ENCODE measurements at places on chromosomes 1 and 21.

DNA sequence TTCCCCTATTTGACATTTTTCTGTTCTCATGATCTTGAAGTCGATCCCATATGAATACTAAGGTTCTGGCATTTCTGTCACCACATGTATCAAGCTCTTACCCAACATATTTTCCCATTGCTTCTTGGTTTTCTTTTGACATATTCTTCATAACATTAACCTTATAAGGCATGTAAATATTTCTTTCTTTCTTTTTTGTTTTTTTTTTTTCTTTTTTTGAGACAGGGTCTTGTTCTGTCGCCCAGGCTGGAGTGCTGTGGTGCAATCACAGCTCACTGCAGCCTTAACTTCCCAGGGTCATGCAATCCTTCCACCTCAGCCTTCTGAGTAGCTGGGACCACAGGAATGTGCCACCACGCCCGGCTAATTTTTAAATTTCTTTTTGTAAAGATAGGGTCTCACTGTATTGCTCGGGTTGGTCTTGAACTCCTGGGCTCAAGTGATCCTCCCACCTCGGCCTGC, 33.1 kb upstream of the ERRFI1 start:
- DNase-seq, result no peak

GRCh38 chr1:156627313-156627880, 8.2 kb downstream of the HAPLN2 start:
- peak; percentile 15 for DNase-seq

DNA sequence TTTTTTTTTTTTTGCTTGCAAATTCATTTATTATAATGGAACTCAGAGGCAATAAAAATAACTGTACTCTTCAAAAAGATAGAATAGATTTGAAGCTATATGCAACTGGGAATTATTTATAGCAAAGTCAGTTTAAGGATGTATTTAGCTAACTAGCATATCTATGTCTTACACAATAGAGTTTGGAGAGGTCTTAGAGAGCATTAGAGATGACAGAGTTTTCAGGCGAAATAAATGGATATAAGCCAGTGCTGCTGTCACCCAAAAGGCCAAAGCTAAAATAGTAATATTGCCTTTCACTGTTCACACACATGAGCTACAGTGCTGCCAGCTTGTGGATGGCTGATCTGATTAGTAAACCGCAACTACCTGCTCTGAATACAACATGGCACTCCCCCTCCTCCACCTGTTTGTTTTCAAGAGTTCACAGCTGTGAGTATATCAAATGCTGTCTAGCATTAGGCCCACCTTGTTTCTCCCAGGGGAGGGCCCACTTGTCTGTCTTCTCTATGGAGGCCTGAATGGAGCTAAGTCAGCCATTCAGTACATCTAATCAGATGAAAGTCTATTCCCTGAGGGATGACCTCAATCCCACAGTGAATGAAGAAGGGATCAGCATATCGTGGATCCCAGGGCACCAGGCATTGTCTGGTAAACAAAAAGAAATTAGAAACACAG, 25.2 kb upstream of the SSX2IP start:
- DNase-seq, result no peak

- DNase-seq, result no peak
Observed at GRCh38 chr1:77347646-77348045, 65.8 kb downstream of the AK5 start.

GRCh38 chr1:61436016-61436415, 288.9 kb downstream of the TM2D1 start:
- DNase-seq, result no peak

GRCh38 chr1:236724506-236724905, 38.2 kb downstream of the ACTN2 start:
- no peak for DNase-seq

- no peak for DNase-seq
Observed at GRCh38 chr1:31624309-31624708, 6.8 kb downstream of the HCRTR1 start.

- peak; percentile 55 for DNase-seq
Observed at GRCh38 chr21:42746593-42747275, 93.3 kb downstream of the PDE9A start.

GRCh38 chr1:172185211-172185610, 235.3 kb upstream of the C1orf105 start:
- DNase-seq, result no peak

GRCh38 chr1:172775606-172776005, 116.7 kb downstream of the FASLG start:
- DNase-seq, result no peak

DNA sequence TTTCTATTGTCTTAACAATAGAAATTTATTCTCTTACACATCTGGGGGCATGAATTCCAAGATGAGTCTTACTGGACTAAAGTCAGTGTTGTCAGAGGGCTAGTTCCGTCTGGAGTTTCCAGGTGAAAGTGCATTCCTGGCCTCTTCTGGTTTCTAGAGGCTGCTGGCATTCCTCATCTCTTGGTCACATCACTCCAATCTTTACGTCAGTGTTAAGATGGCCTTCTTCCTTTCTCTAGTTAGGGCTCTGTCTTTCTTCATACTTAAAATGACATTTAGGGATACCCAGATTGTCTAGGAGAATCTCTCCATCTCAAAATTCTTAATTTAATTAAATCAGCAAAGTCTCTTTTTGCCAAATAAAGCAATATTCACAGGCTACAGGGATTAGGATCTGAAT, 13.3 kb upstream of the PDC start:
- DNase-seq, result no peak

- DNase-seq, result no peak
Observed at GRCh38 chr1:38834221-38834782, 25.3 kb downstream of the RRAGC start.

DNA sequence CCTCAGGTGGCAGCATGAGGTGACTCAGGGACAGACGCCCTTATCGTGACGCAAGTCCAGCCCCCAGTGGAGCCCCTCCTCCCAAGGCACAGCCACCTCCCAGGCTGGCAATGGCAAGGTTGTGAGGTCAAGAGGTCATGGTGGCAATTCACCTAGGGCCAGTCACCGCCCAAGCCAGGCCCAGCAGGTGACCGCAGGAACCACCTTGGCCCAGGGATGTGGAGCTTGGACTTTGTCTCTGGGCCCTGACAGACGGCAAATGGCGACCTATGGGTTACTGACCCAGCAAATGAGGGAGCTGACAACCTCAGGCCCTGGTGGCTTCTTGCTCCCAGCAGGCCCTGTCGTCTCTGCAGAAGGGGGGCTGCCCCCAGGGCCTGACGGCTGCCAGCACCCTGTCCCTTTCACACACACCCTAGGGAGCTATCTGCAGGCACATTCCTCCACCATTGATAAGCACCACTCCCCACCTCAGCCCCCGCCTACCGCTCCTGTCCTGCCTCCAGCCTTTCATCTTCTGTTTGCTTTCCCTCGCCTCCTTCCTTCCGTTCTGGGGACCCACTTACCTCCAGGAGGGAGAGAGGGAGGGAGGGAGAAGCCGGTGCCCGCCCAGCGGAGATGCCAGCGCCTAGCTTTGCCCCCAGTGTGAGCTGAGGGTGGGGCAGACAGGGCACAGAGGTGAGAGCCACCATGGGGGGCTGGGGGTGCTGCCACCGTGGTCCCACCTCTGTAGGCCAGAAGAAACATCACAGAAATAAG, 12.1 kb downstream of the EPHA2 start:
- DNase-seq, result no peak

DNA sequence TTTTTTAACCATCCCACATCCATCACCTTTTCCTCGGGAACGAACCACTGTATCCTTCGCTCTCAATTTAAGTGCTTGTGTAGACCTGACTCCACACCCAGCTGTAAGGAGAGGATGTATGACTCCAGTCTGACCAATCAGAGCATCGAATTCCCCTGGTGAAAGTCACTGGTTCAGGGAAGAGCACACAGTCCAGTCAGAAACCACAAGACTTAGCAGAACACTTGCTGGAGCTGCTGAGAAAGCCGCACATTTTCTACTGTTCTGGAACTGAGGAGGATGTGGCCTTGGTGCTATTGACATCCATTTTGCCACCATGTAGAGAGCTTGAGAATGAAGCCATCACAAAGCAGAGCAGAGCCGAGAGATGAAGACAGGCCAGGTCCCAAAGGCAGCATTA, 59.9 kb upstream of the CNN3 start:
- DNase-seq, result no peak

GRCh38 chr1:31733389-31734219, 29.8 kb upstream of the COL16A1 start:
- DNase-seq, result no peak

DNA sequence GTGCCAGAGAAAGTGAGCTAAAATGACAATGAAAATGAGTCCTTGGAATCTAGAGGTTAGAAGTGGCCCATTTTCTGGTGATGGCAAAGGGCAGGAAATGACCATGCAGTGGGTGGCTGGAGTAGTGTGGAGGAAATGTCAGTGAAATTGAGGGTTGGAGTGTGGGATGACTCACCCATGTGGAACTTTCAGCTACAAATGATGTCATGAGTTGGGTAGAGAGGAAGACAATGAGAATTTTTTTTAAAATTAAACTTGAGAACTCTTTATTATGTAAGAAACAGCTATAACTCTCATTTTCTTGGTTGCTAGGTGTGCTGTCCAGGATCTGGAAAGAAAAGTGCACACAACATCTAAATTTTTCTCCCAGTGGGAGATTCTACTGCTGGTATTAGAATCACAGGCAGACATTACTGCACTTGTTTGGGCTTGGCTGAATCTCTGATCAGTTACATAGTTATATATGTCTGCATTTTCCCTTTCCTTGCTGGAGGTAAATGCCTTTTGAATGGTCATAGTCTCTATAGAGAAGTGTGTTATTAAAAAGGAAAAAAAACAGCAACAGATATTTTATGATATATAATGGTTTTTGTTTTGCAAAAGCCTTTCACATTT, 56.8 kb upstream of the GNG12 start:
- DNase-seq, result no peak

GRCh38 chr21:18164483-18164882, 80.2 kb upstream of the CHODL start:
- no peak for DNase-seq

- DNase-seq, result no peak
Observed at GRCh38 chr21:34958040-34958439, 91.1 kb downstream of the RUNX1 start.

- DNase-seq, result no peak
Observed at GRCh38 chr1:107896401-107896800, 68.6 kb downstream of the VAV3 start.

DNA sequence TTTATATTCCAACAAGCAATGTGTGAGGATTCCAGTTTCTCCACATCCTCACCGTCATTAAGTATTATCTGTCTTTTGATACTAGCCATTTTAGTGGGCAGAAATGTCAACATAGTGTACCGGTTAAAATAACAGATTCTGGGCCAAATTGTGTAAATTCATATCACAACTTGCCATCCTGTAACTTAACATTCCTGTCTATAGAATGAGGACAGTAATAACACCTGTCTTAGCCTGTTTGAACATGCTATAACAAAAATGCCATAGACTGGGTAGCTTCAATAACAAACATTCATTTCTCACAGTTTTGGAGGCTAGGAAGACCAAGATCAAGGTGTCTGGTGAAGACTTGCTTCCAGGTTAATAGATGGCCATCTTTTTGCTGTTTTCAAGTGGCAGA, 491.1 kb downstream of the PTBP2 start:
- DNase-seq, result no peak

- peak; percentile 41 for DNase-seq
Observed at GRCh38 chr1:93061895-93062792, 16.9 kb upstream of the MTF2 start.

DNA sequence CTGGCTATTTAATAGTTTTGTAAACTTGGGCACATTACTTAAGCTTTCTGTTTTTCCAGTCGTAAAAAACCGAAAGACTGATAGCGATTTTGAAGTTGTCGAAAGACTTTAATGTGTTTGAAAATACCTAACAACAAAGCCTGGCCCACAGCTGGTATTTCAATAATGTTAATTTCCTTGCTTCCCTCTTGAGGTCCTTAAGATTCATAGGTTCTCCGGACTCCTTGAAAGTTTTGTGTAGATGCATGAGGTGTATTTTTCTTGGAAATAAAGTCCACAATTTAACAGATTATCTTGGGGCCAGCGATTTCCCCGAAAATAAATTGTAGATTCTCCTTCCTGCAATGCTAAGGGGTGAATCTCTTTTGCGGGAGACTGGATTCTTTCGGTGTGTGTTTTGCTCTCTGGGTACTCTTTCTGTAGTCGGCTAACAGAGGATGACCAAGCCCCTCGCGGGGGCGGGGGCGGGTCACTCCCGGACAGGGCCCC, 735 bp upstream of the YTHDF2 start:
- DNase-seq, result no peak

DNA sequence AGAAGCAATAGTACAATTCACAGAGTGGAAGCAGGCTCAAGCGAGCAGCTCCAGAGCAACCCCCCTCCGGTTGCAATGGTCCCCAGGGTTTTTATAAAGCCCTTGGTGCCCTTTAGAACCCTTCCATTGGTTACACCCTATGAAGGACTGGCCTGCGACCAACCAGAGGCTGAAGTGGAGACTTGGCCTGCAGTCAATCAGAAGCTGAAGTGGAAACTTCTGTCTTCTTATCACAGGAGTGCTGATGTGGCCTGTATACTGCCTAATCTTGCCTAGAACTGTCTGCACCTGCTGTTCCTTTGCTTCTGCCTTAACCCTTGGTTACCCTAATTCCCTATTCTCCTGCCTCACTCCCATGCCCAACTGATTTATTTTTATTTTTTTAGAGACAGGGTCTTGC, 15.4 kb upstream of the FRRS1 start:
- DNase-seq, result no peak

- no peak for DNase-seq
Observed at GRCh38 chr1:234917495-234918180, 211.0 kb downstream of the TOMM20 start.

- no peak for DNase-seq
Observed at GRCh38 chr21:37153196-37153934, 80.3 kb downstream of the TTC3 start.

DNA sequence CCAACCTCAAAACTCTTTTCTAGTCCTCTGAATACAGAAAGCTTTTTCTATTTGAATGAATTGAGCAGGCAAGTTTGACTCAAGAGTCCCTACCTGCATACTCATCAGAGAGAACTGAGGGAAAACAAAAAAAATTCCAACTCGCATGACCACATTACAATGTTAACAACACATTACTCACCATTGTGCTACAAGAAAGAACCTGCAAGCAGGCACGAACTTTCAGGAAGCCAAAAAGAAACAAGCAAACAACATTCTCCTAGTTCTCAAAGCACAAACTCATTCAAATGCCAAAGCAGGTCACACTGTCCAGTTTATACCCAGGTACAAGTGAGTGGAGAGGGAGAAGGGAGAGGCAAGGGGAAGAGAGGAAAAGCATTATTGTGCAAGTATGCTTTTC, 14.6 kb downstream of the OTUD7B start:
- no peak for DNase-seq

- DNase-seq, result no peak
Observed at GRCh38 chr1:4710592-4711415, 56.4 kb downstream of the AJAP1 start.

GRCh38 chr1:9883585-9884449, 26.3 kb downstream of the CTNNBIP1 start:
- no peak for DNase-seq

Measured in CD4-positive, alpha-beta T cell treated with Interleukin-1 beta for 1 hour (primary cell).